A549 treated with dexamethasone at 1 μM for 4 hours (cell line): ENCODE measurements at places on chromosomes 13 and 19. TPM values are rescaled to one million over a fixed set of nuclear protein-coding genes. Genes with fewer than 3 reads are reported as not detected.

FCHO1 gene
- 14.9 to 20.9 TPM (median 19.1 TPM) in 5 replicates for total RNA-seq

TEX26 gene
- not detected in 5 replicates for total RNA-seq

ZNF541 gene
- total RNA-seq, result 0.02 to 0.05 TPM (median 0.04 TPM) in 3 of 5 replicates, not detected in the others

RETN gene
- not detected in 5 replicates for total RNA-seq

ZNF296 gene
- total RNA-seq, result 11.5 to 21.3 TPM (median 18.6 TPM) in 5 replicates

RPL28 gene
- 2,624 to 3,119 TPM (median 2,807 TPM) in 5 replicates for total RNA-seq

UNC13A gene
- 1.1 to 1.6 TPM (median 1.2 TPM) in 5 replicates for total RNA-seq

SLC17A7 gene
- total RNA-seq, result 0.23 to 0.76 TPM (median 0.57 TPM) in 5 replicates

DGKH gene
- 5.1 to 7.9 TPM (median 7.3 TPM) in 5 replicates for total RNA-seq

ZSCAN4 gene
- total RNA-seq, result not detected in 5 replicates

ZNF528 gene
- 0.16 to 0.27 TPM (median 0.19 TPM) in 5 replicates for total RNA-seq

TMEM190 gene
- total RNA-seq, result 0.86 to 1.9 TPM (median 1.1 TPM) in 5 replicates

DCLK1 gene
- 0.87 to 1.4 TPM (median 1.1 TPM) in 5 replicates for total RNA-seq

PDS5B gene
- total RNA-seq, result 9.9 to 13.2 TPM (median 12.2 TPM) in 5 replicates

CGB2 gene
- 0.12 to 0.36 TPM (median 0.24 TPM) in 4 of 5 replicates, not detected in the other for total RNA-seq

FCER2 gene
- not detected in 5 replicates for total RNA-seq

RGS9BP gene
- 0.32 to 0.41 TPM (median 0.35 TPM) in 5 replicates for total RNA-seq

FPR3 gene
- not detected in 5 replicates for total RNA-seq

POU4F1 gene
- total RNA-seq, result 0.64 to 0.88 TPM (median 0.86 TPM) in 5 replicates

DHRS12 gene
- 3.9 to 5.4 TPM (median 4.3 TPM) in 5 replicates for total RNA-seq

ZNF440 gene
- total RNA-seq, result 0.02 to 0.07 TPM (median 0.05 TPM) in 5 replicates

SWSAP1 gene
- 1.6 to 2.2 TPM (median 1.8 TPM) in 5 replicates for total RNA-seq

SPC24 gene
- 18.4 to 25.5 TPM (median 23.5 TPM) in 5 replicates for total RNA-seq

RGCC gene
- total RNA-seq, result 9.4 to 14.3 TPM (median 12.2 TPM) in 5 replicates

ALG5 gene
- total RNA-seq, result 33.8 to 40.1 TPM (median 35.9 TPM) in 5 replicates

DAND5 gene
- total RNA-seq, result 0.06 to 0.09 TPM (median 0.07 TPM) in 3 of 5 replicates, not detected in the others

NAT14 gene
- total RNA-seq, result 39.2 to 42.7 TPM (median 40.7 TPM) in 5 replicates

KLK12 gene
- total RNA-seq, result not detected in 5 replicates

CRX gene
- total RNA-seq, result not detected in 5 replicates

ZNF730 gene
- not detected in 5 replicates for total RNA-seq

FLT3LG gene
- total RNA-seq, result 0.94 to 1.6 TPM (median 1.2 TPM) in 5 replicates

SBK3 gene
- 1.3 to 2.6 TPM (median 2.1 TPM) in 5 replicates for total RNA-seq

ZNF749 gene
- total RNA-seq, result 12.5 to 13.8 TPM (median 13.5 TPM) in 5 replicates

KCNN4 gene
- total RNA-seq, result 35.0 to 49.2 TPM (median 46.8 TPM) in 5 replicates

TGFB1 gene
- total RNA-seq, result 108 to 165 TPM (median 162 TPM) in 5 replicates

CDC37 gene
- 155 to 208 TPM (median 189 TPM) in 5 replicates for total RNA-seq

MEF2B gene
- 0.21 to 0.83 TPM (median 0.41 TPM) in 5 replicates for total RNA-seq

LRG1 gene
- total RNA-seq, result 0.06 to 0.17 TPM (median 0.10 TPM) in 5 replicates

SPTBN4 gene
- 0.41 to 0.73 TPM (median 0.66 TPM) in 5 replicates for total RNA-seq

SIAH3 gene
- total RNA-seq, result not detected in 5 replicates

CFAP97D2 gene
- not detected in 5 replicates for total RNA-seq

ERICH6B gene
- not detected in 5 replicates for total RNA-seq

ZNF160 gene
- total RNA-seq, result 7.8 to 10.7 TPM (median 8.6 TPM) in 5 replicates

CYP4F11 gene
- total RNA-seq, result 4.4 to 6.4 TPM (median 5.2 TPM) in 5 replicates

RRAS gene
- 105 to 170 TPM (median 157 TPM) in 5 replicates for total RNA-seq

STX10 gene
- 39.8 to 52.7 TPM (median 49.6 TPM) in 5 replicates for total RNA-seq

CDX2 gene
- 0.47 to 1.1 TPM (median 0.64 TPM) in 5 replicates for total RNA-seq

PRSS57 gene
- total RNA-seq, result 0.14 TPM in 1 of 5 replicates, not detected in the others

RCBTB2 gene
- 0.94 to 1.3 TPM (median 1.0 TPM) in 5 replicates for total RNA-seq
